ENCODE measurements at places on chromosomes 12 and 14.

DNA sequence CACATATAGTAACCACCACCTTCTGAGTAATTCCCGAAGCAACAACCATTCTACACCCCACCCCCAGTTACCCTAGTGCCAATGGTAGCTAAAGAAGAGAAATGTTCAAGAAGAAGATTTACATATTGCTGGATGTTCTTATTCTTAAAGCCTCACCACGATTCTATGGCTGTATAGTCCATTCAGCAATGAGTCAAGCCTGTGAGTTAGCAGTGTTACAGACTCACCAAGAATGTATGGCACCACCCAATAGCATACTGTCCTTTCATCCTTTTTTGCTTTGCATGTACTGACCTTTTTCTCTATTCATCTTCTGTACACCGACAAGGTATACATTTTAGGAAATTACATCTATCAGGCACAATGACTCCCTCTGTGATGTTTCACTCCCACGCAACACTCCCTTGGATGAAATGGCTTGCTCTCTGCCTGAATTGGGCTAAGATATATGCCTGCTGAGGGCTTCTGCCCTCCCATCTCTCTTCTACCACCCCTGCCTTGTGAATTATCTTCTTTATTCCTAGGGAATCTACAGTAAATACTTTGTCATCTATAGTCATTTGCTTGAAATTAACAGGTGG is 945.8 kb downstream of the DIO2 start:
- DNase-seq: no peak

DNA sequence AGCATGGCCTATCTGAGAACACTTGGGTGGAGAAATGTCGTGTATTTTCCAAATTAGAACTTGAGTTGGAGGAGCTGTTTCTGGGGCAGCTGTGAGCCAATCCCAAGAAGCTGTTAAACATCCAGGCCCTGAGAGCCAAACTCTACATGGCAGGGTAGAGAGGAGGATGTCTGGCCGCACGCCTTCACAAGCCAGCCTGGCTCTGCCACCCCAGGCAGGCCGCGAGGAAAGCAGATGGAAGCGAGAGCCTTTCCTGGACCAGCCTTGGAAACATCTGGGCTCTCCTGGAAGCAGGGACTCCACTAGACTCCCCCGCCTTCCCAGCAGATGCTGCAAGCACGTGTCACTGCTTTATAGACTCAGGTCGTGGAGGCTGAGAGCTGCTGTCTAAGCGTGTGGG is 312.8 kb upstream of the FKBP4 start:
- DNase-seq: no peak

- DNase-seq: no peak
Measured at GRCh38 chr12:113889076-113889475, 77.0 kb downstream of the RBM19 start.

- DNase-seq: no peak
Measured at GRCh38 chr14:50055461-50056228, 60.7 kb downstream of the VCPKMT start.

GRCh38 chr12:106308121-106308520 is 5.6 kb downstream of the TCP11L2 start:
- no peak for DNase-seq

DNA sequence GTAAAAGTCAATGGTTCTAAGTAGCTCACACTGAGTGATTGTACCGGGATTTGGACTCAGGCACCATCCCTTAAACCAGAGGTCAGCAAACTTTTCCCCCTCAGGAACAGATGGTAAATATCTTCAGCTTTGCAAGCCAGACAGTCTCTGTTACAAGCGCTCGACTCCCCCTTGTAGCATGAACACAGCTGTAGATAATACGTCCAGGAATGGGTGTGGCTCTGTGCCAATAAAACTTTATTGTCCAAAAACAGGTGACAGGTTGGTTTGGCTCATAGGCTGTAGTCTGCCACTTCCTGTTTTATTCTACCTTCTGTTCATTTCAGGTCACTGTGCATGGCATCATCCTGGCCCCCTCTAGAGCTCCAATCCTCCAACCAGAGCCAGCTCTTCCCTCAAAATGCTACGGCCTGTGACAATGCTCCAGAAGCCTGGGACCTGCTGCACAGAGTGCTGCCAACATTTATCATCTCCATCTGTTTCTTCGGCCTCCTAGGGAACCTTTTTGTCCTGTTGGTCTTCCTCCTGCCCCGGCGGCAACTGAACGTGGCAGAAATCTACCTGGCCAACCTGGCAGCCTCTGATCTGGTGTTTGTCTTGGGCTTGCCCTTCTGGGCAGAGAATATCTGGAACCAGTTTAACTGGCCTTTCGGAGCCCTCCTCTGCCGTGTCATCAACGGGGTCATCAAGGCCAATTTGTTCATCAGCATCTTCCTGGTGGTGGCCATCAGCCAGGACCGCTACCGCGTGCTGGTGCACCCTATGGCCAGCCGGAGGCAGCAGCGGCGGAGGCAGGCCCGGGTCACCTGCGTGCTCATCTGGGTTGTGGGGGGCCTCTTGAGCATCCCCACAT is 7.6 kb downstream of the BDKRB1 start:
- no peak for DNase-seq

DNA sequence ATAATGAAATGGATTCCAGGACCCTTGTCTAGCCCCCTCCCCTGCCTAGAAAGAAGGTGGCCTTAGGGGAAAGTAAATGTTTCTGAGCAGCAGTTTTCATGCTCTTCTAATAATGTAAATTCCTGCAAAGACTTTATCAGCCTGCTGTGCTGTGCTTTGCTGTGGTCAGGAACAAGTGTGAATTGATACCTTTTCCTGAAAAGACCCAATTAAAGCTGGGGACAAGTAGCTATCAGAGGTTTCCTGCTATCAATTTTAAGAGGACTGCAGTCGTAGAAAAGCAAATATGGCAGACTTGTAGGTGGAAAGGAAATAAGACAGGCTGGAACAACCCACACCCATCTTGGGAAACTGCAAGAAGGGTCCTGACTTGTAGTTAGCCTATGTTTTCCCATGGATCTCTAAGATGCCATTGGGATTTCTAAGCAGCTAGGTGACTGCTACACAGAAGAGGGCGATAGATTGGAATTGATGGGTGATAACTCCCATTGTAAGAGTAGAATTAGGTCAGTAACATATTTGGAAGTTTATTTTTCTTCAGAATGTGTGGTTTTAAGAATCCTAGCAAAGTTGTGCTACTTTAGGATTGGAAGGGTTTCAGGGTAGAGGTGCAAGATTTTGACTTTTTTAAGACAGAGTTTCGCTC is 3.1 kb downstream of the DYNLL1 start:
- no peak for DNase-seq

DNA sequence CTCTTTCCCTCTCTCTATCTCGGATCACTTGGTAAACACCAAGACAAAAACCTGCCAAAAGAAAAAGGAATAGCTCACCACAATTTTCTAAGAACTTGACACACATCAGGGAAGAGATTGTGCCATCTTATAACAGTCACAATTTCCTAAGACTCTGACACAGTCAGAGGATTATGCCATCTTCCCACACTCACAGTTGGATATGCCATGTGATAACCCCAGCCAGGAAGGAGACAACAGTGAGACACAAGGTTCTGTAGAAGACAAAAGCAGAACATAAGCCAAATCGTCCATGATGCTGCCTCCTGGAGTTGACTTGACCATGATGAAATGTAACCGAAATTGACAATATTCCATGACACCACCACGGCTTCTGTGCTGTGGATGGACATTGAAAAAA is 2.8 kb upstream of the CLEC9A start:
- no peak for DNase-seq

DNA sequence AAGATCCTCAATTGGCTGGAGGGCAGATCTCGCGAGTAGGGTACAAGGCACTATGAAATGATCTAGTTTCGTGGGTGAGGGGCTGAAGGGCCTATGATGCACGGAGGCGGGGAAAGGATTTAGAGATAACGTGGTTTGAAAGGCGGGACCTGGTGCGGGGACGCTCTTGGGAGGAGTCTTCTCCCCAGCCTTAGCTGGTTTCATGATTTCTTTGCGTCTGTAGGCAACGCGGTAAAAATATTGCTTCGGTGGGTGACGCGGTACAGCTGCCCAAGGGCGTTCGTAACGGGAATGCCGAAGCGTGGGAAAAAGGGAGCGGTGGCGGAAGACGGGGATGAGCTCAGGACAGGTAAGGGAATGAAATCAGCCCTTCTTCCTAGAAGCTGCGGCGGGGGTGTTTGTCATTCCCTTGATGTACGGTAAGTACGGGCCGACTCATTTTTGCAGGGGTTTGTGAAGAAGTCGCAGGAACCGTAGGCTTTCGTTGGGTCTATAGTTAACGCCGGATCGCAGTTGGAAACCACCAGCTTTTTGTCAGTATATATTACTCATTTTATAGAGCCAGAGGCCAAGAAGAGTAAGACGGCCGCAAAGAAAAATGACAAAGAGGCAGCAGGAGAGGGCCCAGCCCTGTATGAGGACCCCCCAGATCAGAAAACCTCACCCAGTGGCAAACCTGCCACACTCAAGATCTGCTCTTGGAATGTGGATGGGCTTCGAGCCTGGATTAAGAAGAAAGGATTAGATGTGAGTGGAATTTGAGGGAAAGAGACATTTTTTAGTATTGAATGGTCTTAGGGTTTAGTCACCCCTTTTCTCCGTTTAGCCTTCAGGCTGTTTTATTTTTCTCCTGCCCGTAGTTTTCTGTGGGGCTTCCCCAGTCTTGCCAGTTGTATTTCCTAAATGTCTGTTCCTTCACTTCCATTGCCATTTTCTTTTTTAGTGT is 602 bp downstream of the APEX1 start:
- DNase-seq: no peak

- no peak for DNase-seq
Measured at GRCh38 chr14:72980863-72981262, 46.0 kb downstream of the ZFYVE1 start.

DNA sequence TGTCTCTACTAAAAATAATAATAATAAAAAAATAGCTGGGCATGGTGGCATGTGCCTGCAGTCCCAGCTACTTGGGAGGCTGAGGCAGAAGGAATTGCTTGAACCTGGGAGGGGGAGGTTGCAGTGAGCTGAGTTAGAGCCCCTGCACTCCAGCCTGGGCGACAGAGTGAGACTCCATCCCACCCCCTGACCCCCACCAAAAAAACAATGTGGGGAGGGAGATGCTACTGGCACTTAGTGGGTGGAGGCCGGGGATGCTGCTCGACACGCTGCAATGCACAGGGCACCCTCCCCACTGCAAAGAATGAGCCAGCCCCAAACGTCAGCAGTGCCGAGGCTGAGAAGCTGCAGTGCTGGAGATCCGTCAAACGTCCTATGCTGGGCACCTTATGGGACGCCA is 77.5 kb upstream of the MAP1LC3B2 start:
- DNase-seq: no peak

- no peak for DNase-seq
Measured at GRCh38 chr14:70069186-70069585, 119.6 kb downstream of the SLC8A3 start.

- no peak for DNase-seq
Measured at GRCh38 chr12:131962069-131962468, 12.3 kb downstream of the EP400 start.

DNA sequence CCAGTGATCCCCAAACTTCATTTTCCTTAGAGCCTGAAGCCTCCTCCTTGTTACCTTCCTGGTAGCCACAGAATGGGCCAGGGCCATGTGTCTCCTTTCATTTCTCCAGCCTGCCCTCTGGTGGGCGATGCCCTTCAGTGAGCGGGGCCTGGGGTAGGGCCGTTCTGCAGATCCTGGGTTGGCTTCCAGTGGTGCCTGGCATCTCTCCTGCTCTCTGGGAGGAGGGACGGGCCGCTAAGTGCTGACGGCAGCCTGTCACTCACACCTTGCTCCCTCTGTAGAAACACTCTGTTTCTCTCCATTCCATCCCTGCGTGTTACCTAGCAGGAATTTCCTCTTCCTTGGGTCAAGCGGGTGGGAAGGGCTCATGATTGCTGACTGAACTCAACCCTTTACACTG is 232.1 kb downstream of the CACNA1C start:
- DNase-seq: no peak

DNA sequence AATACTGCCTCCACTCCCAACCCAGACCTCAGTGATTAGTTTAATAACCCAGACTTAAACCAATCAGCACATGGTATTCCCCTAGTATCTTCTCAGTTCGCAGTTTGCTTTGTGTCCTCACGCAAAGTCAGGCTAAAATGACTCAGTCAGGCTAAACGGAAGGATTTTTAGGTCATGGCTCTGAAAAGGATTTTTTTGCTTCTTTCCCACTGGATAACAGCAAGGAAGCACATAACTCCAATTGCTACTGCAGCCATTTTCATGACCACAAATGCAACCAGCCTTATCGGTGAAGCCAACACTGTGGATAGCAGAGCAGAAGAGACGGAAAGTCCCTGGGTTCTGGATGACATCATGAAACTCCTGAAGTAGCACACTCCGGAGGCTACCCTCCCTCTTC is 67.7 kb downstream of the ZC3H14 start:
- no peak for DNase-seq

DNA sequence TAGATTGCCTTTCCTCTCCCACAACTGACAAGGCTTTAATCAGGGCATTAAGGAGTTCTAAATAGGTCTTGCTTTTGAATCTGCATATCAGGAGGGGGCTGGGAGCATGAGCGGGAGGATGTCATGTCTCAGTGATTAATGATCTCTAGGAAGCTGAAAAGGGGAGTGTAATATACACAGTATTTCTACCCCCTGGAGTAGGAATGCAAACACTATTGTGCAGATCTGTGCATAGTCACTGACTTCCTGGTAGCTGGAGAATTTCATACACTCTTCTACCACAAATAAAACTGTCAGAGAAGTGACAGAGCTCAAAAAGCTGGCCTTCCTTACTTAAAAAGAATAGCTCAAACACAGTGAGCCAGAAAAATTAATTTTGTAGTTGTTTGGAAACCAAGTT is 65.8 kb downstream of the RIC8B start:
- no peak for DNase-seq

GRCh38 chr12:22625762-22626294 is 857 bp downstream of the ETNK1 start:
- DNase-seq: no peak

DNA sequence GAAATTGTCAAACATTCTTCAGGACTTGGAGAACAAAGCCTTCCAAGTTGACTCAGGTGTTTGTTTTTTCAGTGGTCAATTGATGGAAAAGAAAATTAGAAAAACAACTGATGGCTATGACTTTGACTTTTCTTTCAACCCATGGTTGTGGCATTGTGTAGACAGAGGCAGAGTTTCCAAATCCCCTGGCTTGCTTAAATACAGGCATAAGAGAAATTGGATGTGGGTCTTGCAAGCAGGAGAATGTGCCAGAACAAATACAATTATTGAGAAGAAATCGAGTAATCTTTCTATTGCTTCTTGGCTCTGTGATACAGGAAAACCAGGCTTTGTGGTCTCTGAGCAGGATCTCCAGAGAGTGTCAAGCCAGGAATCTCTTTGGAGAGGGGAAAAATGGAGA is 40.9 kb upstream of the FRMD6 start:
- DNase-seq: no peak

- no peak for DNase-seq
Measured at GRCh38 chr14:38063711-38064320, 143.9 kb upstream of the SSTR1 start.
